ENCODE measurements at places on chromosomes 5 and 9.

DNA sequence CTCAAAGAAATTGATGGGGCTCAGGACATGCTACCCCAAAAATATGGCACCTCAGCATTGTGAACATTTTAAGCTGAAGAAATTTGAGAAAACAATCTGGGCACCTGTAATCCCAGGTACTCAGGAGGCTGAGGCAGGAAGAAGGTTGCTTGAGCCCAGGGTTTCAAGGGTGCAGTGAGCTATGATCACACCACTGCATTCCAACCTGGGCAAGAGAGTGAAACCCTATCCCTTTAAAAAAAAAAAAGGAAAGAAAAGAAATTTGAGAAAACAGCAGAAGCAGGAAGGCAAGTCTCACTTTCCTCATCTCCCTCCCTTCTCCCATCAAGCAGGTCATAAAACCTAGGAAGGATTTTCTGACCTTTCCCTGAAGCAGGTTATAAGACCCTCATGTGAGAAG, 23.6 kb downstream of the TPD52L3 start:
- DNase-seq: no peak

DNA sequence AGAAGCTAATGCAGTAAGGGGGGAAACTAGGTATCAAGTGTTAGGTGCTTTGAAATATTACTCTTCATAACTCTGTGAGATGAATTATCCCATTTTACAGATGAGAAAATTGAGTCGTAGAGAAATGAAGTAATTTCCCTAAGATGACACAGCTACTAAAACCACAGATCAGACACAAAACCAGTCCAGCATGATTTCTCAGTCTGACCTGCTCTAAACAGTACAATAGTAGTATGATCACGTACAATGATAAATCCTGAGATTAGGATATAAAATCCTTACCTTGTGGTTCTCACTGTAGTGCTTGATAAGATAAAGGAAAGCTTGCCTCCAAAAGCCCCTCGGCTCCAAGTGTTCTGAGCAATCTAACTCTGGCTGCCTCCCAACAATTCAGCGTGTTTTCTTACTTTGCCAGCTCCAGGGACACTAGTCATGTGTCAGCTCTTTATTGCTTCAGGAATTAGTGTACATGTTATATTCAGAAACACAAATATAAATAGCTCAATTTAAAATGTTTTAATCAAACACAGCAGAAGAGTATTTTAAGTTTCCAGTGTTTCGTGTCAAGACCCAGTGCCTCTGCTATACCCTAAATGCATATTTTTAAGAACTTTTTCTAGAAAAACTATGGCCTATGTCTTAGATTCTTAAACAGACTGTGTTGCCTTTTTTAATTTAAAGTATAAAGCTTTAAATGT, 243.6 kb downstream of the DENND1A start:
- no peak for DNase-seq

GRCh38 chr9:124182741-124183140, 75.0 kb upstream of the NEK6 start:
- no peak for DNase-seq

- no peak for DNase-seq
Measured at GRCh38 chr5:123856766-123857165, 344.8 kb downstream of the CSNK1G3 start.

GRCh38 chr5:53481159-53481886, 894 bp downstream of the FST start:
- no peak for DNase-seq

GRCh38 chr9:104808035-104808614, 44.2 kb downstream of the NIPSNAP3B start:
- DNase-seq: no peak

GRCh38 chr5:172800088-172800551, 29.1 kb upstream of the DUSP1 start:
- no peak for DNase-seq

DNA sequence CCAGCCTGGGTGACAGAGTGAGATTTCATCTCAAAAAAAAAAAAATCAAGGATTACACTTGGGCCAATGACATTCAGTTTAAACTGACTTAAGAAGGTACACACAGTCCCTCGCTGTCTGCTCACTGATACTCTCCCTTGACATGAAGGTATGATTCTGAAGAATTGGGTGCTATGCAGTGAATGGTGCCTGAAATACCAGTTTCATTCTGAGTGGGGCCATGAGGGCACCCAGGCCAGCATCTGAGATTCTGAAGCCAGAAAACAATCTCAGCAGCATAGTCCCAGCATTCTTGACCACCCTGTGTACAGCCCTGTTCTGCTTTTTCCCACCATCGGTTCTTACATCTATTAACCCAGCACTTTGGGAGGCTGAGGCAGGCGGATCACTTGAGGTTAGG, 7.8 kb upstream of the ZNF354B start:
- DNase-seq: no peak

DNA sequence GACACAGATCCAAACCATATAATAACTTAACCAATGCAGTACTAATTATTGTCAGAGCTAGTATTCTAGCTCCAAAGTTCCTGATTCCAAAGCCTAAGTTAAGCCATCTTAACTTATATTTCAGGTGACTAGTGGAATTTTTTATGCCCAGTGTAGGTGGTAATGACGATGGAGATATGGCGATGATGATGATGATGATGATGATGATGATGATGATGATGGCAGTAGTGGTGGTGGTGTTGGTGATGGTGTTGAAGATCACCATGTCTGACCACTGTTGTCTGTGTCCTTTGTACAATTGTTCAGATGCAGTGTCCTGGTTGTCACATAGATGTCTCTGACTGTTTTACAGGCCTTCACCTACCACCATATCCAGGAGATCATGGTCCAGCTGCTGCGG, 139.9 kb downstream of the INSYN2B start:
- DNase-seq: no peak

DNA sequence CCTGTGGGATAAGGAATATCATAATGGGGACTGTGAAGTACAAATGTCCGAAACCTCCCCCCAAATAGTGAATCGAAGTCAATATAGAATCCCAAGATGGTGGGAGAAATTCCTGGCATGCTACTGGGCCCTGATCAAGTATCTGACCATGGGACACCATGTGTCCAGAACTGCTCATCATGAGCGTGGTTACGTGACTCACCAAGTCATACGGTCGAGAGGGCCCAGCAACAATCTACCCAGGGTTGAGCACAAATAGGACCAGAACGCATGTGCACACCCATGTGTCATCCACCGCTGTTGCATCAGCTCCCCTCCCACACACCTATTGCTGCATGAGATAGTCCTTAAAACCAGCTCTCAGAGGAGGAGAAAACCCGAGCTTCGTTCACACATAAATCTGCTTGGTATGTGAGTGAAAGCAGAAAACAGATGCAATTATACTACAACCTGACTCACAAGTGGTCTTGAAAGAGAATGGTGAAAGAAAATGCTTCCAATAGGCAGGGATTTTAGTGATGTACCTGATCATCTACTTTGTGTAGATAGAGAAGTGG, 353.2 kb downstream of the CWC27 start:
- DNase-seq: no peak

DNA sequence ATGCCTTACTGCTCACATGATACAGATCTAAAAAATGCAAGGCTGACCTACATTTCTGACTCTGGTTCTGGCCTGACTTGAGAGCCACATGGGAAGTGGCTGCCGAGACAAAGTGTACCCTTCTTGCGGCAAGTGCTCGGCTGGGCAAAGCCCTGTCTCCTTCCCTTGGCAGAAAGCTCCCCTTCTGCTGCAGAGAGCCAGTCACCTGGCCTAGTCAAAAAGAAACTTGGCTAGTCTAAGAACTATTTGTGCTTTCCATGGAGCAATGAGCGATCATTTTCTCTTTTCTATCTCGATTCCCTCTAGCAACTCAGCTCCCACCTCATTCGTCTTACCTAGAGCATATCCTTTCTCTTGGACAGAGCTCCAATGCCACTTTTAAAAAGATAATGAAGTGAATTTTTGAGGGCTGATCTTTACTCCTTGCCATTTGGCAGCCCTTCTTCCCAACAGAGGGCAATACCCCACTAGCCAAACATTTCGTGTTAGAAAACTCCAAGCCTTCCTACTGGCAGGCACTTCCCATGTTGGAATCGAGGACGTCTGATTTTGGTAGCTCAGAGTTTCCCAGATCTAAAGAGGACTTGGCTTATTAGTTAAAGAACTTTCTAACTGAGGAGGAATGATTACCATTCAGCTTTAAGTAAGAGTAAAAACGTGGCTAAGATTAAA, 108.1 kb upstream of the PRRC1 start:
- DNase-seq: no peak

DNA sequence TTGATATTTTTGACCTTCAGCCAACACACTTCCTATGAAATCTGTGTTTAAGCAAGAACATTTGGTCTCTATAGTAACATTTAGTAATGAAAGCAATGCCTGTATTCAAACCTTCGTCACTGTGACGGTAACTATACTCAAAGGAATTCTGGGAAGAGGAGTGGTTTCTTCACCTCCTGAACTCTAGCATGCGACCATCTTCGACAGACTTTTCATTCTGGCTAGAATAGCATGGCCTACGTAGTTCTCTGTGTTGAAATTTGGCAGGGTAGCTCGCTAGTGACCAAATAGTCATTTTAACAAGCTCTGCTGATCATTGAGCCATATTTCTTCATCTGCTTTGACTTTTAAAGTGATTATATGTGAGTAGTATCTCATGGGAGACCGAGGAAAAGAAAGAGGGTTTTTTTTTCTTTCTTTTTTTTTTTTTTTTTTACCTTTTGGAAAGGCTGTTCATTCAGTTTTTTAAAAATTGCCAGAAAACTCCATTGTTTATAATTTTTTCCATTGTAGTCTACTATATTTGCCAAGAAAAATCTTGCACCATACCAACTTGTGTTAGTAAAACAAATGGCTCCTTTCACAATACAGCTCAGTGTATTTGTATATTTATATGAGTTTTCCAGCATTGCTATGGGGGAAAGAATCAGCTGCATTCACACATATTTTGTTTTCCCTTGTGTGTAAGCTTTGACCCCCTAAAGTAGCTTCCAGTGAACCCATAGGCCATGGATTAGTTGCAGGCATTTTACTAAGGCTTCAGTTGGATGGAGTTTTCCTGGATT, 166.8 kb downstream of the NNT start:
- no peak for DNase-seq

GRCh38 chr5:58121391-58121790, 338.5 kb downstream of the PLK2 start:
- no peak for DNase-seq

DNA sequence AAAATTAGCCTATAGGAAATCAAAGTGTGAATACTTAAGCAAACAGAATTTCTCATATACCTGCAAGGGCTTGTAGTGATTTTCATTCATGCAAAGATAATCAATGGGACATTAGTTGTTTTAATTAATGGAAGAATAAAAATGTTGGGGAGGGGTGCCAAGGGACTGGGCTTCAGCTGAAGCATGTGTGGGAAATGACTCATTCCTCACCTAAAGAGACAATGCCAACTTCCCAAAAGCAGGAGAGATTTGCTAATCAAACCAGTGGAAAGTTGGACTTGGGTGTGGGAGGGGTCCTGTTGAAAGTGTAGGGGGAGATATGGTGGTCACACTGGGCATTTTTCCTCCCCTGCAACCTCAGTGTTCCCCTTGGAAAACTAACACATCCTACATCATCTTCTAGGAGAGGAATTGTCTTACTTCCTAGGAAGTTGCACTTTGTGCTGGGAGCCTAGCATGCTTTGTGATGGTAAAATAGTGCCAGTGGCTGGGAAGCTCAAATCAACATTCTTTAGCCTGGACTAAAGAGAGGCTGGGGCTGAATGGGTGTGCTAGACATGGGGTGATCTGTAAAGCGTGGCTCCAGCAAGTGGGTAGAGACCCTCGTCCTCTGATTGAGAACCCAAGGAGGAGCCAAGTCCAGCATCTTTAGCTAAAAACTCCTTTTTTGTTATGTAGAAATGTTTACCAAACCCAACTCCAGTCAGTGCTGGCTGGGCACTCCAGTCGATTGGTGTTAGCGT, 6.4 kb upstream of the LHX2 start:
- no peak for DNase-seq

GRCh38 chr9:86529496-86530275, 175.5 kb upstream of the TUT7 start:
- no peak for DNase-seq

GRCh38 chr5:124252191-124252638, 494.2 kb downstream of the ZNF608 start:
- DNase-seq: no peak

DNA sequence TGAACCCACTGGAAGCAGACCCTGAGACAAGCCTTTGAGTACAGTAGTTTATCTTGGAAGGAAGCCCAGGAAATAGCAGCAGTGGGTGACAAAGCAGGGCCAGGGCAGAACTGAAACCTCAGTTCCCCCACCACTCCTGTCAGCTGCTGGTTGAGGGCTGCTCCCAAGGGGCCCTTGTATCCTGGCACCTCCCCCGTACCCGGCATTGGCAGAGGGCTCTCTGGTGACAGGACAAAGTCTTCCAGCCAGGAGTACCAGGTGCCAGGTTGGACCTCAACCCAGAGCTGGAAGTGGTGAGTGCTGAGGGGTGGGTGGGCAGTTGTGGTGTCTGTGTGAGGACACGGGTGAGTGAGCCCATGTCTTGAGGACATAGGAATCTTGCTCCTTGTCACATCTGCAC, 123.3 kb downstream of the PHF2 start:
- DNase-seq: no peak

- DNase-seq: no peak
Measured at GRCh38 chr5:31382051-31382878, 149.6 kb downstream of the DROSHA start.
